ENCODE measurements at places on chromosomes 3 and 15.

DNA sequence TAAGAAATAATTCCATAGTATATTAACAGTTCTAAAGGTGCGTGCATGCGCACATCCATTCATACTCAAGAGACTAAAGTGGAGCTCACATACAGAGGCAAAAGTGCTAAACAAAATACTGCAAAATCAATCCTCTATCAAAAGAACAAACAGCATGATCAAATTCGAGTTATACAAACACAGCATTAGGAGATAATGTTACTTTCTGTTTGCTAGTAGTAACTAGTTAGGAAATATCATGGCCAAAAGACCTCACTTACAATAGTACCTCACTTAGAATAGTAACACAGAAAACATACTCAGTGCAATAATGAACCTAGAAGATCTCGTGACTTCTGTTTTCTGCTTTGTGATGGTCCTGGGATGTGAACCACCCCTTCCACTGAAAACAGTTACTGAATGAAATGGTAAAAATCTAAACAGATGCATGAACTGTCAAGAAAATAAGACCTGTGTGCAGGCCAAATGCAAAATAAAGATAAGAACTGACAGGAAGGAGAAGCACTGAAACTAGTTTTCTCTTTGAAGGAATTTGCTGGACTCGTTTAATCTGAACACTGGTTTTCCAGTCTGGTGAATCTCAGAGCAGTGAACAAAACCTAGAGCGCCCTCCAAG, 20.9 kb upstream of the CEMIP start:
- no peak for DNase-seq

DNA sequence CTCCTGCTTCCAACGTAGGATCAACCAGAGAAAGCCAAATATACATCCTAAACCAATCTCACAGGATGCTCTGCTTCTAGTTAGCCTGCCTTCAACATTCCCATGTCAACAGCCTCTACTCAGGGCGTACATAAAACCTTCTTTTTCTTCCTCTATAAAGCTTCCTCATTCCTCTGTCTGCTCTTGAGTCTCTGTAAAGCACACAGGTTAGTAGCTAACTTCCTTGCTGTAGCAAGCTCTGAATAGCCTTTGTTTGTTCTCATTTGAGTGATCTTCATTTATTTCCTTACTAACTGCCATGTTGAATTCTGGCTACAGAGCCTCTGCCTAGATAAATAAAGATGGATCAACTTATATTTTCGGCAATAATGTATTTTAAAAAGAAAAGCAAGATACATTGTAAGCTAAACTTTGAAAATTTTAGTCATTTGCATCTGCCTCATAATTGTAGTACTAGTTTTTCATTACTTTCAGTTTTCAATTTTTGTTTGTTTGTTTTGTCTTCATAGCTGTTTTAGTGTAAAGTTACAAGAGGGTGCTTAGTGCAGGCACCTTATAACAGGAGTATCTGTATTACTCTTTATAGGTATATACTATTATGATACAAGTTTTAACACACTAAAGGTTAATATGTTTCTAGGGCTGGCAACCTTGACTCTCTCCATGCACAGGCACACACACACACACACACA, 498.2 kb downstream of the PYDC2 start:
- DNase-seq, result no peak

- no peak for DNase-seq
Measured at GRCh38 chr3:118412503-118412902, 622.1 kb downstream of the IGSF11 start.

DNA sequence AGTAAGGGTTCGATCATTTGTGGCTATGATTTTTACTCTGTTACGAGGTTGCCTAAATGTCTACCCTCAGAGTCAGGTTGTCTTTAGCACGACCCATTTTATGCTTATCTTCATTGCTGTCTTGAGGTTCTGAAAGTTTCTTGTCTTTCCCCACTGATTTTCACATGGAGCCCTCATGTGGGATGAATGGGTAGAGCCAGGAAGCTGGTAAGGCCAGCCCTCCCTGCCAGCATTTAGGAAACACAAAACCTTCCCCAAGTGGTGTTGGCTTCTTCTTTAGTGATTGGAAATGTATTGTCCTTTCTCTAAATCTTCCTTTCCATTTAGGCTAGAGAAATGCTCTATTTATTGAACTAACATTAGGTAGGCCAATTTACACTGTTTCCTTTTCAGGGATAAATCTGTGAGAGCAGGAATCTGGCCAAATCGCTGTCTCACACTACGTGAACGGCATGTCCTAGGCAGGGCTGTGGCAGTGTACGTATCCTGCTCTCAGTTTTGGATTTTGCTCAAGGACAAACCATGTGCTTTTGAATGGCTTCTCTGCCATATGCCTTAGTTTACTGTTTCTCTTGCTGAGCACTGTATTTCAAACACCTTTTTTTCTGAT, 43.7 kb downstream of the MYZAP start:
- no peak for DNase-seq

GRCh38 chr3:37849146-37849923, 12.3 kb upstream of the CTDSPL start:
- no peak for DNase-seq

DNA sequence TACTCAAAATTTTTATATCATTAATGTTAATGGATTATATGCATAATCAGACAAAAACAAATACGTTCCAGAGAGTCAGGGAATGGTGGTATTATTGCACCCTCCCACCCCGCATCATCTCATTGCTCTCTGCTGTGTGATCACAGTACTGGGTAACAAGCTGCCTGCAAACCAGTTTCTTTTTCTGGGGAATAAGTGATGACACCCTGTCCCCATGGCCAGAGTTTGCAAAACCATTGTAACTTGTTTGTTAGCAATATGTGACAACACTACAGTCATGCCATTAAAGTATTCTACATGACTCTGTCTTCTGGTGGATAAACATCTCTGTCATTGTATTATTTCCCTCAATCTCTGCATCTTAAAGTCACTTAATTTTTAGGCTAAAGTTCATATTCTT, 39.5 kb downstream of the ZBTB38 start:
- DNase-seq, result no peak

Measured in D721Med (cell line).